Thymus (tissue), 14 donors: ENCODE measurements at places on chromosomes 6 and 20. TPM values are rescaled to one million over a fixed set of nuclear protein-coding genes. Genes with fewer than 3 reads are reported as not detected.

DNA sequence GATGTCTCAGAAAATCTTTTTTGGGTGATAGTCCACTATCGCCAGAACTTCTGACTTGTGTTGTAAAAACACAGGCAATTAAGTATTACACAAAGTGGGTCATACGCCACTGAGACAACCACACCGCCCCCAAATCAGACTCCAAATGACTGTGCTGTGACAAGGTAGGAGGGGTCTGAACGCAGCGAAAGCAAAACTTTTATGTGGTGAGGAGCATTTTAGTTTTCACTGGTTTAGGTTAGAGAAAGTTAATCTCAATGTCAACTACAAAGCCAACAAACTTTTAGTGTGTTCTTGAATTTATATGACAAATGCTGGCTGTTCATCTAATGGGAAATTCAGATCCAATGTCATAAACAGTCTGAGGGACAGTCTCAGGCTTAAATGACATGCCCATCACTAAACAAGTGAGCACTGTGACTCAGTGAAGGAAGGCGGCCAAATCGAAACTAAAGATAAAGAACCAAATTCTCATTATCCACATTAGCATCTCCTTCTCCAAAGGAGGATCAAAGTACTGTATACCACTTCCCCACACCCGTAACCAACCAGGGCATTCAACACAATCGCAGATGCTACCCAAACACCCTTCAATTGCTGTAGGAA is 186.7 kb downstream of the GJA10 start:
- no peak for DNase-seq

ELMO2 gene
- total RNA-seq, result 23.3 TPM

SLC32A1 gene
- not detected for total RNA-seq

DNAH8 gene
- 0.05 TPM for total RNA-seq

GRCh38 chr20:12077875-12078274 is 160.2 kb downstream of the BTBD3 start:
- DNase-seq, result no peak

NR2E1 gene
- 0.05 TPM for total RNA-seq

MAPK13 gene
- total RNA-seq, result 8.5 TPM

TRIM10 gene
- total RNA-seq, result 0.57 TPM

HLA-A gene
- total RNA-seq, result 741 TPM

- DNase-seq, result no peak
Observed at GRCh38 chr20:2301164-2301622, 5.4 kb downstream of the TGM3 start.

MAP7 gene
- 2.5 TPM for total RNA-seq

GRCh38 chr6:88111991-88112390 is 54.2 kb downstream of the CNR1 start:
- no peak for DNase-seq

- no peak for DNase-seq
Observed at GRCh38 chr6:158496700-158497099, 63.2 kb upstream of the TMEM181 start.

C6orf118 gene
- total RNA-seq, result 0.24 TPM
